Heart right ventricle (tissue), 16 donors: ENCODE measurements at places on chromosomes 2 and 18.

- no peak for DNase-seq
Observed at GRCh38 chr18:76399613-76400391, 95.2 kb downstream of the ZNF516 start.

GRCh38 chr2:79799729-79800128 lies 286.9 kb downstream of the CTNNA2 start:
- DNase-seq: no peak

DNA sequence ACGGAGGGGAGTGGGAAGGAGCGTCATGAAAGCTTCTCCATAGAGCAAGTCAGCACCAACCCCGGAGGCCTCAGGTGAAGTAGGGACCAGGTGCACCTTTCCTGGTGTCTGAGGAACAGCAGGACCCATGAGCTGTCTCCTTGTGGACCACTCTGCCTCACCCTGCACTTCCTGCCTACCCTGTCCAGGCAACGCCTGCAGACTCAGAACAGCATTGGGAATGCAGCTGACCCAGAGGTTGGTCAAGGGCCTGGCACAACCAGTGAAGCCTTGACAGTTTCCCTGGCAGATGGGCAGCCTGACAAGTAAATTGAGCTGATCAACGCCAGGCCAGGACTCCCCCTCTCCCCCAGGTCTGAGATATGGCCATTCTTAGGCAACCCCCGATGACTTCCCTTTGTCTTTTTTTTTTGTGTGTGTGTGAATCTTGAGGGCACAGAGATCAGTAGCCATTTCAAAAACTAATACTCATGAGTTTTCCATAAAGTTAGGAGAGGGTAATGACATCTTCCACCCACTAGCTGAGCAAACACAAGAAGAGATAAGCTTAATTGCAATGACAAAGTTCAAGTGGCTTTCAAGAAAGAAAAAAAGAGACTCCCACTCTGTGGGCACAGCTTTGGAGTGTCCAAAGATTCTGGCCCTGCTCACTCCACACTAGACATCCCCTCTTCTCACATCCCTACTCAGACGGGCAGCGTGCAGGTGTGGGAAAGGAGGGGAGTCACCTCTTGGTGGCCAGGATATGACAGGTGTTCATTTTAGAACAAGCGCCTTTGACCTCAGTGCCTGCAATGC lies 3.5 kb upstream of the FABP1 start:
- DNase-seq: no peak

GRCh38 chr2:239500574-239501550 lies 100.0 kb upstream of the HDAC4 start:
- no peak for DNase-seq

DNA sequence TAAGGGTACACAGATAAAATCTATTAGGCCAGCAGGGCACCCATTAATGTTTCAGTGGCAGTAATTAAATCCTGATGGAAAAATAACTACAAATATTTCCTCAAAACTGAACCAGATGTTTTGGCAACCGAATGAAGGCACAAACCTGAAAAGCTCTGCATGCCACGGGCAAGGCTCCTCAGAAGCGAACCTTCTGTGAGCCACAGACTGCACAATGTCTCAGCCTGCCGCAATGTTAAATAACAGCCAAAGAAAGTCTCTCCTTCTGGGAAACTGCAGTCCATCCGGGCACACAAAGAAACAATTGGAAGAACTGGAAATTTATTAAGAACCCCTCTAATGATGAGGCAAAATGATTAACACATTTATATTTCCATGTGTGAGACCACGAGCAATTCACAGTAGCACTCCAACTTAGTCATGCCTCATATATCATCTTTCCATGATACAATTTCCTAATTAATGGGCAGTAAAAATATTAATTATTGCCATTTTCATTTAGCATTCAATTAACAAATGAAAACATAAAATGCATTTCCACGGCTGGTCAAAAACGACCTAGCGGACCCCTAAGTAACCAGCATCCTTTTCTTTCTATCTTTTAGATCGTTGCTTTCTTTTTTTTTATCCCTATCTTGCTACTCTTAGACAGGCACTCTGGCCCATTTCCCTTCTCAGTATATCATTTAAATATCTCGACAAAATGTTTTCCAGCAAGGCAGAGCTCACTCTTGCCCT lies 237.5 kb downstream of the EPHA4 start:
- no peak for DNase-seq

GRCh38 chr2:237257471-237257951 lies 156.5 kb downstream of the COL6A3 start:
- peak; percentile 33 for DNase-seq
